Fibroblast of gingiva (primary cell): ENCODE measurements at places on chromosomes 4 and X.

DNA sequence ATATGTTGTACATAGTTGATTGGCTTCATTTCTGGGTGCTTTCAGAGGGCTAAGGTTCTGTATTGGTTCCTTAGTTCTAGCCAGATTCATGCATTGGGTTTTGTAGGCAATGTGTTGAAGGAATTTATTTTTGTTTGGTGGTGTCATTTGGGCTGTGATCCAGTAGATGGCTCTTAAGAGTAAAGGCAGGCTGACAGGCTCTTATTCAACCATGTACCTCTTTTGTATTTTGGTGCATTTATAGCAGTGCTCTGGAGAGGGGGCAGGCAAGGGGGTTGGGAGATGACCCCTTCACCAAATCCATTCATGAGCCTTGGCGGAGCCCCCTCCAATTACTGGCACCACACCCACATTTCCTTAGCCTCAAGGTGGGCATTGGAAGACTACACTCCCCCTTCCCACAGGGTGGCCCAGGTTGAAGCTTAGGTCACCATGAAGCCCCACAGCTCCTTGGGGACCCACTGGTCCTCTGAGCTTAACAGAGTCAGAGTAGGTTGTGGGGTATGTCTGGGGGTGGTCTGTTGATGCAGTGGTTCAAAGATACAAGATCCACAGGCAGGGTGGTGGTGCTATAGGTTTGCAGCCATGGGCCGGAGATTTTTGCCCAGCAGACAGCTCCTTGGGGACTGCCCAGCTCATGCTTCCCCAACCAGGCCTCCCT lies 143.0 kb upstream of the GNPDA2 start:
- DNase-seq = no peak

DNA sequence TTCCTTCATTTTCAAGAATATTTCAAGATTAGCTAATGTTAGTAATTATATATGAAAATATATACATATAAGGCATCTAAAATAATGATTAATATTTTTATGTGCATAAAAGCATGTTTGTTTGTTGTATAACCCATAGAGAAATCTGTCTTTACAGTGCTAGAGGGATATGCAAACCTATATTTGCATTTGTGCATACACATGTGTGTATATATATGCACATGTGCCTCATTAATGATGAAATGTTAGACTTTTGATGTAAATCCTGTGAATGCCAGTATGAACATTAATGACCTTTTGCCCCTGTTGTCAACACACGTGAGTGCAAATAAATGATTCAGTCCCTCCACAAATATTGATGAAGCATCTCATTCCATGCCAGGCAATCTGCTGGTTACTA lies 197.9 kb downstream of the ARHGAP10 start:
- no peak for DNase-seq

DNA sequence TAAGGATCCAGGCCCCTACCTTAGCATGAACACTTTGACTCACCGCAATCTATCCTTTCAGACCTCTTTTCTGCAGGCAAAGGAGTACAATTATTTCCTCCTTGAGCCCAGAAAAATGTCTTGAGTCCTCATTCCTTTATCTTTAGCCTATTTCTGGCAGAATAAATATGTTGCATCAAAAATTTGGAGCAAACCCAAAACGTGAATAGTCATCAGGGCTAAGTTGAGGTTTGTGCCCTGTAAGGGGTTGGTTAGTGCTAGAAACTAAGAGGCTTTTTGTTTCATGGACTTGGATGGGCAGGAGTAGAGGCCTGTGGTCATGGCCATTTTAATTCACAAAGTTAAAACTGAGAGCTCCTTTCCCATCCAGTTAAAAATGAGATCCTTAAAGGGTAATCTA lies 460.3 kb downstream of the GBA3 start:
- DNase-seq = no peak

- DNase-seq = no peak
These were observed 61.1 kb downstream of the PPARGC1A start for GRCh38 chr4:23828779-23829178.

DNA sequence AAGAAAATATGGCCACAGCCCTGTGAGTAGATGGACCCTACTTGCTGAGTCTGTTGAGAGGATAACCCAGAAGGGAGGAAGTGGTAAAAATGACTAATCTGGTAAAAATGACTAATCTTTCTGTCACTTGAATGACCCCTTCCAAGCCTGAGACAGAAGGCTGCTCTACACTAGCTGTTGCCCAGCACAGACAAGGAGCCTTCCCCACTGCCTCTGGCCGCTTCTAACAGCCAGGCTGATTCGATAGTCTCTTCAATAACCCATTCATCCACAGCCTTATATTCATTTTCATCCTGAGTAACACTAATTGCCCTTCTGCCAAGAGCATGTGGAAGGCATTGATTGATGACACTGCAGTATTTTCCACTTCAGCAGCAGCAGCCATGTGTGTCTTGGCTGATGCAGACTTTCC lies 18.4 kb downstream of the MAGEB17 start:
- peak; percentile 19 for DNase-seq

- DNase-seq = no peak
These were observed 9.5 kb downstream of the PLAC8 start for GRCh38 chr4:83104991-83105390.

DNA sequence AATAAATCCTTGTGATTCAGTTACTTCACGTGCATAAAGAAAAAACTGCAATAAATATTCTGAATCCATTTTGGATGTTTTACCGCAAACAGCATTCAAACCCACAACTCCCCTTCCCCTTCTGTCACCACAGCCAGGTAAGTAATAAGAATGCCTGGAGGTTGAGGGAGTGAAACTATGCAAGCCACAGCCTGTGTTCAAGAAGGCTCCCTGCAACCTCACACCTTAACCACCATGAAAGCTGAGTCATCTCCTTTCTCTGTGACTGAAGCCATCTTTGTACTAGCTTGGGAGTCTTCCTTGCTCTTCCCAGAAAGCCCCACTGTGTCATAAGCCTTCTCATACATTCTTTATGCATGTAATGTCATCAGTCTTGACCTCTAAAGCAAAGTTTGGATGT lies 297.0 kb upstream of the PUDP start:
- no peak for DNase-seq

- no peak for DNase-seq
These were observed 89.4 kb downstream of the ABLIM2 start for GRCh38 chr4:8069102-8069752.

DNA sequence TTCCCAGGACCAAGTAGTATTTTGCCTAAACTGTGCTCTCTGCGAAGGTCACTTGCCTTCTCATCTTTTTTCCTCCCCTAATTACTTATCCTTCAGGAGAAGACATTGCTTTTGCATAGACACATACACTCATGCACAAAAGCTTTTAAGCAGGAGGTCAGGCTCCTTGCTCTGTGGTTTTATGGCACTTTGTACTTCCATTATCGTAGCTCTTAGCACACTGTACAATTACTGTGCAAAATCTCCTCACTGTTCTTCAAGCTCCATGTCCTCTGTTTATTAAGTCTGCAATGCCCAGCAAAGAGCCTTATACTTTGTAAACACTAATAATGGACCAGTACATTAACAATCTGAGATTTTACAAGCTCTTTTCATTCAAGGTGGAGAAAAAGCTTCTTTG lies 188.4 kb upstream of the GNPDA2 start:
- DNase-seq = no peak

DNA sequence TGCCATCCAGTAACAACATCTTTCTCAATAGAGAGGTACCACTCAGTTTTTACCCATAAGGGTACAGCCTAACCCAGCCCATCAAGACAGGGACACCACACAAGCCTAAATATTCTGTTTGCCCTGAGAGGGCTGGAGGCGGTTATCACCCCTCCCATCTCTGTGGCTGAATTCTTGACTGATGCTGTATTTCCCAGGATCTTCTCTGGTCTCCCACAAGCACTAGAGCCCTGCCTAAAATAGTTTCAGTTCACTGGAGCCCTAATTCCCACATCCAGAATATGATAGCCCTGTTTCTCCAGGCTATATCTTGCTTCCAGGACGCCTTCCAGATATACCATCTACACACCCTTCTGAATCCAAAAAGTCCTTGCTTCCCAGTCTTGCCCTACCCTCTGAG lies 91.6 kb upstream of the NMU start:
- DNase-seq = no peak

DNA sequence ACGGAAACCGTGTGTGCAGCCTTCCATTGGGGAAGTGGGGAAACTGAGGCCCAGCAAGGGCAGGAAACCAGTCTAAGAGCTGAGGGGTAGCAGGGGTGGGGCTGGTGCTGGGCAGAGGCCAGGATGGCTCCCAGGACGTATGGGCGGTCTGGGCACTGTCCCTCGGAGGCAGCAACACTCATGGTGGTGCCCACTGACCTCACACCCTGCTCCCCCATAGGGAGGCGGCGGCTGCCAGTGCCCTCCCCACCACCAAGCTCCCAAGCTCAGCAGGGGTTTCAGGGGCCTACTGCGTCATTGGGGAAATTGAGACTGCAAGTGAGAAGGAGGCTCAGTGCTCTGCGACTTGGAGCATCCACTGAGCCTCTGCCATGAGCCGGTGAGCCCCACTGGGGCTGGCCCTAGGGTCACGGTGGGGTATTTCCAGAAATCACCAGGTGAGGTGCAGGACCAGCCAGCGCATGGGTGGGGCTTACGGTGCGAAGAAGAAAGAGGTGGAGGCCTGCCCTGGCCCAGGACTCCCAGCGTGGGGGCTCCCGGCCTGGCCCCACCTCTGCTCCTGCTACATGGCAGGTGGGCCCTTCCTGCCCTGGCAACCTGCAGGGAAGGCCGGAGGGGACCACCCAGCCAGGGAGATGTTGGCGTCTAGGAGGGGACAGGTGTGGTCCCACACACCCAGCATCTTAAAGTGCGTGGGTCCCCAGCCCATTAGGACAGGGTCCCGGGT lies 915 bp downstream of the MSANTD1 start:
- no peak for DNase-seq

DNA sequence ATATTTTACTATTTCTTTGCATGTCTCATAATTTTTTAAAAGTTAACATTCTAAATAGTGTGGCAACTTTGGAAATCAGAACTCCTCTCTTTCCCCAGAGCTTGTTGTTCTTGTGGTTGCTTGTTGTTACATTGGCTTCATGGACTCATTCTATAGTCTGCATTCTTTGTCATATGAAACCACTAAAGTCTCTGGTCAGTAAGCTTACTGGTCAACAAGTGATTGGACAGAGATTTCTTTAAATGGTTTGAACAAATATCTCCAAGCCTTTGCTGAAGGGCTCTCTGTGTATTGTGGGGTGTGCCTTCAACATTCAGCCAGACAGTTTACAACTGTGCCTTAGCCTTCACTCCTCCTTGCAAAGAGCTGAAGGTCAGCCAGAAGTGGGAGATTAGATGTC lies 147.2 kb downstream of the OPHN1 start:
- DNase-seq = peak; percentile 45

DNA sequence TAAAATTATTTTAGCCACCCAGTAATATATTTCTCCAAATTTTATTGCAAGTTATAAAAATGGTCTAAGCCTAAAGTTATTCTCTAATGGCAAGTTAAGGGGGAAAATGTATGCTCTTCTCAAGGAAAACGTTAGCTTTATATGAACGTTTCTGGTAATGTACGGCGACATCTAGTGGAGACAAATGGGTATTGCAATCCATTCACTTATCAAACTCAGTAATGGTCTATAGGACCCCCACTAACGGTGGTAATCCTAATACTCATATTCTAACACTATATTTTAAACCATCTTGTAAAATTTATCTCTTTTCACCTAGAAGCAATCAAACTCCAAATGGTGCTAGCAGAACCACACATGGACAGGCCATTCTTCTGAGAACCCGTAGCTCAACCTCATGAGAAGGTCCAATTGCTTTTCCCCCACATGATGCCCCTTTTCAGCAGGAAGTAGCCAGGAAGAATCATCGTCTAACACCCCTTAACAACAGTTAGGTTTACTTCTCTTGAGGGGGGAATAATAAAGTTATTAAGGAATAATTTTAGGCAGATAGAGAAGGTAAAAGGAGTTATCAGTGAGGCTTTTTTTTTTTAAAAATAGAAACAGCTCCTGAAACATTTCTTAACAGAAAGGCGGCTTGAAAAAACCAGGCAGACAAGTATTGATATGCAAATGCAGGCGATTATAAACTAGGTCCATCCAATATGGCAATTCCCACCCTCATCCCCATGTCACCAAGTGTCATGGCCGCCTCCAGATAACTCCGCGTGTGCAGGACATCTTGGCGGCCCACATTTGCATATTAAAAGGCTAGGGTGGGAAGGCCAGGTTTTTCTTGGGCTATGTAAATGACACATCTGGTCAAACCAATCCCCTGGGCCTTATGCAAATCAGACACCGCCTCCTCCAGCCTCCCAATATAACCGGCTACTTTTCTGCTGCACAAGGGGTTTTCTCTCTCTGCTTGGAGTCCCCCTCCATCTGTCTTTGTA lies 35.0 kb downstream of the NUDT11 start:
- peak; percentile 7 for DNase-seq

- no peak for DNase-seq
These were observed 53.2 kb downstream of the HTT-AS start for GRCh38 chr4:3021127-3021526.

- DNase-seq = no peak
These were observed 124.6 kb upstream of the NAP1L5 start for GRCh38 chr4:88822034-88822789.
